ENCODE measurements at places on chromosomes 7 and 10.

DNA sequence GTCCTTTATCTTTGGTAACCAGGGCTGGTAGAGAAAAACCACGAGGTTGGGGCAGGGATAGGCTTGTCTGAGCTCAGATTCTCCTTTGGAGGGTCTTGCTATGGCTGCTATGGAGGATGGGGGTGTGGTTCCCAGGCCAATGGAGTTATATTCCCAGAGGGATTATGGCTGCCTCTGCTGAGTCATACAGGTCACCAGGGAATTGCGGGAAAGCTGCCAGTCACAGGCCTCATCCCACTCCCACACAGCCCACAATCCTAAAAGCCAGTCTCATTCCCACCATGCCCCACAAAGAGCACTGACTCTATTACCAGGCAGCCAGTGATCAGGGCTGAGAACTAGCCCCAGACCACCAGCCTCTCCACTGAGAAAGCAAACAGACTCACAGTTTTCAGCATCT, 316.6 kb upstream of the TMEM229A start:
- DNase-seq: no peak

DNA sequence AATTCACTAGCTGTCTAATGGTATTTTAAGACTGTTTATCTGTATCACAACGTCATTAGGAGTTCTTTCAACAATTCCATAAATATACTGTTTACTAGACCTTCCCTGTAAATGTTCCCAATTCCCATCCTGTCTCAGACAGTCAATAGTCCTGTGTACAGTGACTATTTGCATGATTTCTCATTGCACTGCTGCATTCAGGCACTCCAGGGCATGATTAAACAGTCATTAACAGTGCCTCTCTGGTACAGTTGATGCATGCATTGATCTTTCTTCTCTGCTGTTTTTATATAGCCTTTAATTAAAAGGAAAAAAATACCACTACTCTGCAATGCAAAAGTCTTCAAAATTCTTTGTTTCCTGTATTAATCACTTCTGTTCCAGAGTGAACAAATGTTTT, 51.5 kb upstream of the MTURN start:
- no peak for DNase-seq

- no peak for DNase-seq
Measured at GRCh38 chr7:13897819-13898218, 91.6 kb downstream of the ETV1 start.

DNA sequence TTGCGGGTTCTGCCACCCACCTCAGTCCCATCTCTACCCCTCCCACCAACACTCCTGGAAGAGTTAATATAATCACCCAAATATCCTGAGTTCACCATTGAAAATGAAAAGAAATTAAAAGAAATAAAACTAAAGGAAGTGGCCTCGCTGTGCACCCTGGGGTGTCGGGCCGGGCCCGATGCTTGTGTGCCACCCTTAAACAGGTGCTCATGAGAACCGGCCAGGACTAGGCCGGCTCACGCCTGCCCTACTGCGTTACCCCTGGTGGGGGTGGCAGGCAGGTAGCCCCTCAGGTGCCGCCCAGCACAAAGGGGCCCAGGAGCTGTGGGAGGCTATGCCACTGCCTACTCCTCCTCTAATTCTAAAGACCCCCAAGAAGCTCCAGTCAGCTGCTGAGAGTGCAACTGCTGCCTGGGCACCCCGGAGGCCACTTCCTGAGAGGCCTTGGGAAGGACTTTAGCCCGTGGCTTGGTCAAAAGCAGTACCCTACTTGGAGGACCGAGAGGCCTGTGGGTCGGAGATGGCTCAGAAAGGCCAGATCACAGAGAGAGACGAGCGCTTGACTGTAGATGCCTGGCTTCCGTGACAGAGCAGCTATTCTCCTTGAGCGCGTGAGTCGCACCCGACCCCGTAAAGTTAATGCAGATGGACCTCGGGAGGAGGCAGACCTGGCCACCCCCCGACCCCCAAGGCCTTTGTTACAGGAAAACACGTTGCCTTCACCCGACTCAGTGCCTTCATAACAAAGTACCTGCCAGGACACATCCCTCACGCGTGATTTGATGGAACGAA, 51.0 kb upstream of the PPP2R2D start:
- no peak for DNase-seq

DNA sequence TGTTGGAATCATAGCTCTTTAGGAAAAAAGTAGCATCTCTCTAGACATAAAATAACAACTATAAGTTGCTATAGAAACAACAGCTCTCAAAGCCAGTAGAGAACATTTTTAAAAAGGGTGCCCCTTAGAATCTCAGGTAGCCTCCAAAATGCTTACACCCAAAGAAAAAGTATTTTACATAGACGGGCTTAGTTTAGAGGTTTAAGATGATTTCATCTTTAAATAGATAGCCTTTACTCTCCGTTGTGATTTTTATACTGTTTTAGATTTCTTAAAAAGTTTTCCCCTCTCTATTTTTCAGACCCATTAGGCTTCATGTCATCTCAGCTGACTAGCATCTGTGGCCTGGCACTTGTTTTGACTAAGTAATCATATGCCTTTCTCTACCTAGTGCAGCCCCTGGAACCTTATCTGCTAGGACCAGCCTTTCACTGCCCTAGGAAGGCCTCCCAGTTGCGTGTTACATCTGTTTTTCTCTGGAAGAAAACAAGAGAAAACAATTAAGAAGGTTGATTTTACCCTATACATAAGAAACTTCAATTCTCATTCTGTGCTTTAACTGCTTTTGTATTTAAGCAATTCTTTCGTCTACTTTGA, 6.9 kb upstream of the BPGM start:
- no peak for DNase-seq
